ENCODE measurements at places on chromosomes 7 and 10.

GRCh38 chr10:10038348-10038747 lies 979.3 kb upstream of the CELF2 start:
- DNase-seq: no peak

GRCh38 chr7:28418966-28419365 lies 6.6 kb downstream of the CREB5 start:
- no peak for DNase-seq

GRCh38 chr7:121313220-121313792 lies 15.5 kb upstream of the WNT16 start:
- DNase-seq: no peak

- DNase-seq: no peak
Measured at GRCh38 chr10:100743626-100744135, 1.7 kb upstream of the PAX2 start.

DNA sequence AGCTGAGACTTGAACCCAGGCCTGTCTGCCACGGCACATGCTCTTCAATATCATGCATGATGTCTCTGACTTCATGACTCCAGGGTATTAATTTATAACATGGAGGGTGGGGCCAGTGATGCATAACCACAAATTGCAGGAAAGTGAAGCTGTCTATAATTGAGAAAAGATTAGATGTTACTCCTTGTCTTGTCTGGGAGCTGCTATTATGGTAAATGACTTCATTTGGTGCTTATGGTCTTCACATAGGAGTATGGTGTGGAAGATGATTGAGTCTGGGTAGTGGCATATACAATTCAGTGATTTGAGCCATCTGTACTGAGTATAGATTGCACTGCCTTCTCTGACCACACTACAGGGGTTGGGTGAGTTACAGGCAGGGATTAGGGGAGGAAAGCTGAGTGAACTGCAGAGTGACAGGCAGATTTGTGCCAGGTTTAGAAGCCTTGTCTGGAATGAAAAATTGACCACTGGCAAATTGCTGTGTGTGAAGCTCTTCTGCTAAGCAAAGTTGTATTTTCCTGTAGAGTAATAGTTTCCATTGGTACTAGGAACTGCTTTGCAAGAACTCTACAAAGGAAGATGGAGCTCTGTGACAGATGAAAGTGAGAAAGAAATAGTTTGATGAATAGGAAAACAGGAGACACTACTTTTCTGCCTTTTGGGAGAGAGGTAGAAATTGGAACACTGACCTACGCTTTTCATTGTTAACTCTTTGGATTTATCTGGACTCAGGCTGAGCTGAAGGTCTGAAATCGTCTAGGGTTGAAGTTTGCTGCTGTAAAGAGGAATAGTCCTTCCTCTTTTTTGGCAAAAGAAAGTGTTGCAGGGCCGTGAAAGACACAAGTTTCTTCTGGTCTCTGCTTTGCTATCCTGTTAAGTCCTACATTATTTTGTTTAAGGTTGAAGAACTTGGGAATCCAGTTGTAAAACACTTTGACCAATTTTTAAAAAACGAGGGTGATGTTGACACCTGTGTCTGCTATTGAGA lies 2.7 kb downstream of the SND1 start:
- no peak for DNase-seq

DNA sequence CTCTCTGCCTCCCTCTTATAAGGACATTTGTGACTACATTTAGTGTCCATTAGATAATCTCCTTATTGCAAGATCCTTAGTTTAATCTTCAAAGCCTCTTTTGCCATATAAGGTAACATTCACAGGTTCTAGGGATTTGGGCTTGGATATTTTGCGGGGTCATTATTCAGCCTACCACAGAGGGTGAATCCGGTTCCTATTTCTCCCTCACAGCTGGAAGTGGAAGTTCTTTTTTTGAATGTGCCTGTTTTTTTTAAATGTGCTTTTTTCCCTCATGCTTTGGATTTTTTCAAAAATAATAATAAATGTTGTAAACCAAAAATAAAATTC lies 17.1 kb upstream of the FAM221A start:
- DNase-seq: no peak

- DNase-seq: no peak
Measured at GRCh38 chr10:76184647-76185046, 753.2 kb downstream of the LRMDA start.

DNA sequence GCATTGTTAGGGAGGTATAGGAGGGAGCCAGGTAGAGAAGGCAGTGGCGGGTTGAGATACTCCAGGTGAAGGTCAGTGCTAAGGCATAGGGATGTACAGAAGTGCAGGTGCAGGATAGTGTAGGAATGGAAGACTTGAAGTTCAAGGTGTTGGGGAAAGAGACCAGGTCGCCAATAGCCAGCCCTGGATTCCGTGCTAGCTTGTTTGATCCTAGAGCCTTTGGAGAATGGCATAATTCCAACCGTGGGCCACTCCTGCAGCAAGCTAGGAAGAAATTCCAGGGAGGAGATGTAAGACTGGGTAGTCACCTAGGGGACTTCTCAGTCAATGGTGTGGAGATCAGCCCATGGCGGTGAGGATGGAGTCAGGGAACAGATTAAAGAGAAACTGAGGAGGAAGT lies 272.7 kb downstream of the RPS24 start:
- no peak for DNase-seq
